ENCODE measurements at places on chromosomes 12 and 14.

DNA sequence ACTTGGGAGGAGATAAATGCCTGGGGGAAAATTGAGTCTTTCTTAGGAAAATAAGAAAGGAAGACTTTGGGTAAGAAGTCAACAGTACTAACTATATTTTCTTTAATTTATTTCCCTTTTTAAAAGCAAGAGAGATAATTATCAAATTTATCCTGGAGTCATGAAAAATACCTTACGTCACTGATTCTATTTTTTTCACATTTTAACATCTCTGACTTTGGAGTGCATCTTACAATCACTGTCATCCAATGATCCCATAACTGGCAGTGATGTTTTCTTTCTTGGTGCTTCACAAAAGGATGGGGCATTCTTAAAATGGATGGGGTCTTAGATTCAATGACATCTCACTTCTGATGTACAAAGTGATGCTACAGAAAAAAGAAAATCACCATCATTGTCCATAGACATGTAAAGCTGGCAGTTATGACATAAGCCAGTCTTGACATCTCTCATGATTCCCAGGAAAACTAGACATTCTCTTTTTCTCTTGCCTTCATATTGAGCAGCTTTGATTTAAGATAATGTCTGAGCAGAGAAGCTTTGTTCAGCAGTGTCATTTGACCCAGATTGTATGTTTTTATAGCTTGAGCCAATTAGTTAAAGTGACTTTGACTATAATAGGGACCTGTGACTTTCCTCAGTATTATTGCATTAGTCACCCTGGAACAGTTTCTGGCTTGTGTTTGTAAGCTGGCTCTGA is 236.2 kb downstream of the EGLN3 start:
- no peak for DNase-seq

DNA sequence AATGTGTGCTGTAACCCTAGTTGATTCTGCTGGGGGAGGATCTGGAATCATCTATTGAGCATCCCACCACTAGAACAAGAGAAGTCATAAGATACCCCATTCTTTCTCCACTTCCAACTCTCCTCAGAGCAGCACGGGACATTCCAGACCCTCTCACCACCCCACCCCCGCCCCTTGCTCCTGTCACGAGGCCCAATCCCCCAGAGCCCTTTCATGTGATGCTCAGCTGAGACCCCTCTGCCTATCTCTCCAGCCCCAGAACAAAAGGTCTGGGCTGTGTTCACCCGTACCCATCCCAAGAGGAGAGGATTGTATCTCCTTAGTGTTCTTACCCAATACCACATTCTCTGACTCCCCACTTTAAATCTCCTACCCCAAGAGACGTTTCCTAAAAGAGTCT is 602 bp downstream of the PMEL start:
- no peak for DNase-seq

DNA sequence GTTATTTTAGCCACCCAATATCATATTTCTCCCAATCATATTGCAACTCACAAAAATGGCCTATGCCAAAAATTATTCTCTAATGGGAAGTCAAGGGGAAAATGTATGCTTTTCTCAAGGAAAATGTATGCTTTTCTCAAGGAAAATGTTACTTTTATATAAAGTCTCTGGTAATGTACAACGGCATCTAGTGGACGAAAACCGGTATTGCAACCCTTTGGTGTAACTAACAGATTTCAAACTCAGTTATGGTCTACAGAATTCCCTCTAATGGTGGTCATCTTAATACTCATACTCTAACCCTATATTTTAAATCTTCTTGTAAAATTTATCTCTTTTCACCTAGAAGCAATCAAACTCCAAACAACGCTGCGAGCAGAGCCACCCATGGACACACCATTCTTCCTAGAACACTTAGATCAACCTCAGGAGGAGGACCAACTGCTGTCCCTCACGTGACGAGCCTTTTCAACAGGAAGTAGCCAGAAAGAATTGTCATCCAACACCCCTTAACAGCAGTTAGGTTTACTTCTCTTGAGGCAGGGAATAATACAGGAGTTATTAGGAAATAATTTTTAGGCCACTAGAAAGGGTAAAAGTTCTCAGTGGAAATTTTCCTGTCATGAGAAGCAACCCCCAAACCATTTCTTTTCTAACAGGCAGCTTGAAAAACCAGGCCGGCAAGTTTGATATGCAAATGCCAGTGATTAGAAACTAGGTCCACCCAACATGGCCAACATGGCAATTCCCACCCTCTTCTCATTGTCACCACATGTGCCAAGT is 20.1 kb downstream of the APOBEC1 start:
- no peak for DNase-seq

GRCh38 chr12:85831327-85831990 is 4.8 kb downstream of the RASSF9 start:
- DNase-seq, result no peak

GRCh38 chr12:130124605-130125244 is 37.5 kb upstream of the FZD10 start:
- no peak for DNase-seq

GRCh38 chr12:57604454-57604991 is at the start of gene DTX3:
TSS of gene DTX3 (plus strand) at chr12:57604824. CDS start at chr12:57606518, 1,694 bp downstream.
- no peak for DNase-seq

DNA sequence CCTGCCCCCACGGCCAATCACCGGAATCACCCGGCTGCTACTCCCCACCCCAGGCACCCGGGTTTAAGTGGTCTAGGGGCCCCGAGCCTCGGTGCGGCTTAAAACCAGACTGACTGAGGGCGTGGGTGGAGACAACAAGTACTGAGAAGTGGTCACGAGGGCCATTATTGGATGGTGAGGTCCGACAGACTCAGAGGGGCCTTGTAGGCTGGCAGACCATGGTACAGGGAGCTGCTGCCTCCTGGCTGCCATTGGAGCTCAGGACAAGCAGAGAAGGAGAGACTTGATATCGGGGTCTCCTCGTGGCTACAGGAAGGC is 54.1 kb downstream of the FBRSL1 start:
- no peak for DNase-seq

DNA sequence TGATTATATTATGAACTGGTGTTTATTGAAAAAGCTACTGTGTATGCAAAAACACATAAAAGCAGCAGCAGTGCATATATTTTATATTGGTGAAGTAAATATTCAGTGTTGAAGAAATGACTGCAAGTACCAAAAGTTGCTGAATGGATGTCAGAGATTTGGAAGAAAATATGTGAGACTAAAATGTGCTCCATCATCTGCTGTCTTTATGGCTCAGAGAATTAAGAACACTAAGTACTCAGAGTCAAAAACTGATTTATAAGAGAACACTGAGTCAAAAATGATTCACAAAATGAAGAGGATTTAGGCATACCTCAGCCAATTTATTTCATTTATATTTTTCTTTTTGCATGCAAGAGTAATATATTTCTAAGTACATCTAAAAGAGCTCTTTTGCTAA is 86.3 kb upstream of the PDZRN4 start:
- DNase-seq, result no peak

DNA sequence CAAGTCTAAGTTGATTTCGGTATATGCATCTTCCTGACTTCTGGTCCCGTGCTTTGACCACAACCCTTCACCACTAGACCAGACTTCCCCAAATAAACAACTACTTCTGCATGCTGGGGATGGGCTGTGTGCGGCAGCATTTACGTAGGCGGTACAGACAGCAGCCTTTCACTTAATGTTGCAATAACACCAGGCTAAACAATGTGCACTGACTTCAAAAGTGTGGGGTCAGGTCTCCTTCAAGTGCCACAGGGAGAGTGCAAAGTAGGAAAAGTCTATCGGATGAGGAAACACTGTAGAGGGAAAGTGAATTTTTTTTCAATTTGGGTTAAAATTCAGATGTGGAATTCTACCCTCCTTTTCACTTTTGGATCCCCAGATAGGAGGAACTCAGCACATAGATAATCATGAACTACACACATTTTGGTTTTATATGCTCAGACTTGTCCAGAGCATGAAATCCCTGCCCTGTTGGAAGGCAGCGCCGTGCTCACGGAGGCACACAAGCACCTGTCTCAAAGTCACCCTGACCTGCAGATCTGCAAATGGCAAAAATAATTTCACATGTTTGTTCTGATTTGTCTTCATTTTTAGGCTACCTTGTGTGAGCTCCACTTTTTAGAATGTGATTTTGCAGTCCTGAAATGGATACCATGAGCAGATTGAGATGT is 3.6 kb upstream of the FOS start:
- no peak for DNase-seq

DNA sequence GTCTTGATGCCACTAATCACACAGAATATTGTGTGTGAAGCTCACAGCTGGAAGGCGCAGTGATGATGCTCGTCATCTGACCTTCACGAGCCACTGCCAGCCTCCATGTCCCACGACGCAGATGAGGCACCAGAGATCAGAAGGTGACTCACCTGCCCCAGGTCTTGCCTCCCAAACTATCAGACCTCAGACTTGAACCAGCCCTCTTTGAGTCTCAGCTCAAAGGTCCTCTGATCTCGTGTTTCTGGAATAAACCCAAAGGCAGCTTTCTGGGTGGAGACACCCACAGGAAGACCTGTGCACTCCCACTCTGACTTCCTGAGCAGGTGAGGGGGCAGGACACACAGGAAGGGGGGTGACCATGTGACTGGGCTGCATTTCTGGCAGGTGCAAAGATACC is 19.6 kb upstream of the CHGA start:
- DNase-seq, result no peak

All from activated T-helper 1 cell treated with Interleukin-2 at 50 U/mL for 16 hours (primary cell).